Lower lobe of right lung (tissue), 2 donors: ENCODE measurements at places on chromosomes 11 and 22. TPM values are rescaled to one million over a fixed set of nuclear protein-coding genes. Genes with fewer than 3 reads are reported as not detected.
A peak's percentile ranks its signal among the peaks of the same experiment; 100 is the strongest.

The DEPDC5 gene
- total RNA-seq = 29.0 TPM

DNA sequence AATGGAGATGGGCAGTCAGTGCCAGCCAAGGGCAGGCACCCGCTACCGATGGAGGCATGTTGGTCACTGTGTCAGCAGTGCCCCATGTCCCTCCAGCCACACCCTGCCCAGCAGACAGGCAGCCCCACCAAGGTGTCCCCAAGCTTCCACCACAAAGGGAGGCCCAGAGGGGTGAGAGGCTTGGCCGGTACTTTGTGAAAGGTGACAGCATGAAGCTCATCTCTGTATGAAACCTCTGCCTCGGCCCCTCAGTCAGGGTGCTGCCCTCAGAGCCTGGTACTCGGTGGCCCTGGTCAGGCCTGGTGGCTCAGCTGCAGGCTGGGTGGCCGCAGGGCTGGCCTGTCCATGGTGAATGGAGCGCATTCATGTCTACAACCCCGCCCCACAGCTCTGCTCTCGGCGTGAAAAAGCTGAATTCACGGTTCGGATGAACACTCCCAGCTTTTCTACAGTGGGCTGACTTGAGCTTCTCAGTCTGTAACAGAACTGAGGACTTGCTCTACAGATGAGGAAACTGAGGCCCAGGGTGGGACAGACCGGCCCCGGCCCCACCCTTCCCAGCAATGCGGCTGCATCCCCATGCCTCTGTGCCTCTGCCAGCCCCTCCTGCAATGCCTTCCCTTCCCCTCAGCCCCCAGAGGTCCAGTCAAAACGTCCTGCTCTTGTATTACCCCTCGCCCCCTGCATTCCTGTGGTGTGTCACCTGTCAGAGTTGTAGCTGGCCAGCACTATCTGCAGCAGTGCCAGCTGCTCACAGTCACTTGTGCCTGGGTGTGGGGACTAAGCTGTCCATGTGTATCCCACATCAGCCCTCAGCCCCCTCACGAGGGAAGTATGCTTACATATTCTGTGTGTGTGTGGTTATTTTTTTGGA lies 27.7 kb downstream of the RSPH14 start:
- no peaks in the 10 kb centered on the region for H3K27me3 ChIP-seq
- no peaks in the 10 kb centered on the region for H3K36me3 ChIP-seq
- H3K4me3 ChIP-seq = no peak overlapping the region
- no peaks in the 10 kb centered on the region for H3K4me1 ChIP-seq

The CYP2R1 gene
- total RNA-seq = 12.3 TPM

GRCh38 chr22:41800348-41801146 lies at the start of gene CCDC134:
TSS of gene CCDC134 (plus strand) at chr22:41800679. CDS start at chr22:41808891, 8,212 bp downstream.
- no peaks in the 10 kb centered on the region for H3K27me3 ChIP-seq
- peak; percentile 94 for DNase-seq
- H3K36me3 ChIP-seq = no peaks in the 10 kb centered on the region
- H3K4me3 ChIP-seq = peak within 1 kb of the TSS; percentile 96
- peaks cover 21% of the 10 kb centered on the region for H3K4me1 ChIP-seq

DNA sequence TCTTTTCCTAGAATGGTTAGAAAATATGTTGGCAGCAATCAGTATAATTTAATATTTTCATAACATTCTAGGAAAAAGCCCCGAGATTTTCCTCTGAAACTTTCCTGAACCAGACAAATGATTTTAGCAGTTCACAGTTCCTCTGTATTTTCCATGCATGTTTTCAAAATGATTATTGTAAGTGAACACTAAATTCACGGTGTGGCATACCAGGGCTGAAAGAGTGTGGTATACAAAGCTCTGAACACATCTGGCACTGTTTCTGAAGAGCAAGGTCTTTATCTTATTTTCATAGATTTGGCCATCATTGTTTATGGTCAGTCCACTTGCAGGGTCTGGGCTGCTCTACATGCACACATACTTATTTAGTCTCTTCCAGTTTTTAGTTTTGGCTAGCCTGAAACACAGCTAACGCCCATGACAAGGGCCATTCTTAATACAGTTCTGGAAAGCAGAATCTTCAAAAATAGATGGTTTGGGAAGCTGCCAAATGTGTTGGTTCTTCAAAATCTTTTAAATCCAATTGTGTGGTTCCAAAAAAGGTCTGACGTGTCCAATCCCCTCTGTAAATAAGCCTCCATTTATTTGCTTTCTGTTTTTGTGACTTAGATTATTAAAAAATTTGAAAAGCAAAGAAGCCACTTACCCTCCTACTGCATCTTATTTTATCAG lies 7.9 kb upstream of the GAB2 start:
- no peak for DNase-seq
- peak overlapping the region; percentile 54 for H3K27ac ChIP-seq
- H3K4me1 ChIP-seq = peaks cover 18% of the 10 kb centered on the region
- H3K36me3 ChIP-seq = no peaks in the 10 kb centered on the region
- no peak overlapping the region for H3K4me3 ChIP-seq
- no peaks in the 10 kb centered on the region for H3K27me3 ChIP-seq

DNA sequence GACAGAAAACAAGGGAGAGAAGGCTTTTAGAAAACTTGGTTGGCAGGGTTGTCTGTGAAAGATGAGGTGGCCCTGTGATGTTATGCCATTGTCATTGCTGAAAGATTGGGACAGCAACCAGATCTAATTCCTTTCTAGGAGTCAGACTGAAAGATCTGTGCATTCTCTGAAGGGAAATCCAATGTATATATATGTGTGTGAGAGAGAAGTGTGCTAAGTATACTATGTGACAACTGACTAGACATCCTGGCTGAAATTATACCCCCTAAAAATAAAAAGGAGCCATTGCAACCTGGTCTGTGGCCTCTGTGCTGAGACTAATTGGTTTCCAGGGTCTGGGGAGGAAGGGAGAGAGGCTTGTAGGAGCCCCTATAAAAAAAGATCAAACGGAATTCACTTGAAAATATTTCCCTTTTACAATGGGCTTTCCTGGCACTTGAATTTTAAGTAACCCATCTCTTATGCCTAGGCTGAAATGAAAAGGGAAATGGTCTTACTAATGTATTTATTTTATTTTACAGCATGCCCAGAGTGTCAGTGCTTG lies 1.2 kb upstream of the MPPED2 start:
- H3K27ac ChIP-seq = no peak overlapping the region
- no peaks in the 10 kb centered on the region for H3K36me3 ChIP-seq
- H3K4me1 ChIP-seq = peaks cover 18% of the 10 kb centered on the region
- no peak overlapping the region for H3K4me3 ChIP-seq

The SMIM35 gene
- total RNA-seq = not detected

The SCN4B gene
- 6.0 TPM for total RNA-seq

DNA sequence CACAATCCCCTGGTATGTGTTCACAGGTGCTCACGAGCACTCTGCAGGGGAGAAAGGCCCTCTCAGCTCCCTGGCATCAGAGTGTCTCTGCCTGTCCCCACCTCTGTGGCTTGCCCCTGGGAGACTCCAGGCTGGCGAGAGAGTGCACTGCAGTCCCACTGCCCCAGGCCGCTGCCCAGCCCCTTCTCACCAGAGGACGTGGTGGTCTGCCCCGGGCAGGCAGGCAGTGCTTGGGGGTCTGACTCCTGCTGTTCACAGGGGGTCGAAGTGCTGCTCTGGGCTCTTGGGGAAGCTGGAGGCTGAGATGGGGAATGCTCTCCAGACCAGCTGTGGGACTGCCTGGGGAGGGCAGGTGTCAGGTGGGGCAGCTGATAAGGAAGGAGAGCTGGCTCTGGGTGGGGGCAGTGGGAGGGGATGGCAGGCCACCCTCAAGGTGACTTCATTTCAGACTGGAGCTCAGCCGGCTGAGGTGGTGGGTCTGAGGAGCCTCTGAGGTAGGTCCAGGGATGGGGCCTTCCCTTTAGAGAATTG lies 151.0 kb upstream of the B3GAT1 start:
- H3K4me1 ChIP-seq = no peaks in the 10 kb centered on the region
- H3K4me3 ChIP-seq = no peak overlapping the region
- H3K27ac ChIP-seq = no peak overlapping the region
- no peaks in the 10 kb centered on the region for H3K36me3 ChIP-seq

The ZC3H12C gene
- total RNA-seq = 11.4 TPM

The APOL6 gene
- 53.8 TPM for total RNA-seq

GRCh38 chr11:72770799-72771198 lies 18.6 kb upstream of the ARAP1 start:
- no peak overlapping the region for H3K27ac ChIP-seq
- no peak for DNase-seq
- no peaks in the 10 kb centered on the region for H3K4me1 ChIP-seq
- no peaks in the 10 kb centered on the region for H3K36me3 ChIP-seq
- H3K4me3 ChIP-seq = no peak overlapping the region

- H3K4me3 ChIP-seq = no peak overlapping the region
- peaks cover 13% of the 10 kb centered on the region for H3K36me3 ChIP-seq
- peak; percentile 69 for DNase-seq
- peaks cover 58% of the 10 kb centered on the region for H3K4me1 ChIP-seq
Observed at GRCh38 chr11:1503708-1504104, 17.1 kb upstream of the MOB2 start.

The SCGB1D2 gene
- not detected for total RNA-seq

DNA sequence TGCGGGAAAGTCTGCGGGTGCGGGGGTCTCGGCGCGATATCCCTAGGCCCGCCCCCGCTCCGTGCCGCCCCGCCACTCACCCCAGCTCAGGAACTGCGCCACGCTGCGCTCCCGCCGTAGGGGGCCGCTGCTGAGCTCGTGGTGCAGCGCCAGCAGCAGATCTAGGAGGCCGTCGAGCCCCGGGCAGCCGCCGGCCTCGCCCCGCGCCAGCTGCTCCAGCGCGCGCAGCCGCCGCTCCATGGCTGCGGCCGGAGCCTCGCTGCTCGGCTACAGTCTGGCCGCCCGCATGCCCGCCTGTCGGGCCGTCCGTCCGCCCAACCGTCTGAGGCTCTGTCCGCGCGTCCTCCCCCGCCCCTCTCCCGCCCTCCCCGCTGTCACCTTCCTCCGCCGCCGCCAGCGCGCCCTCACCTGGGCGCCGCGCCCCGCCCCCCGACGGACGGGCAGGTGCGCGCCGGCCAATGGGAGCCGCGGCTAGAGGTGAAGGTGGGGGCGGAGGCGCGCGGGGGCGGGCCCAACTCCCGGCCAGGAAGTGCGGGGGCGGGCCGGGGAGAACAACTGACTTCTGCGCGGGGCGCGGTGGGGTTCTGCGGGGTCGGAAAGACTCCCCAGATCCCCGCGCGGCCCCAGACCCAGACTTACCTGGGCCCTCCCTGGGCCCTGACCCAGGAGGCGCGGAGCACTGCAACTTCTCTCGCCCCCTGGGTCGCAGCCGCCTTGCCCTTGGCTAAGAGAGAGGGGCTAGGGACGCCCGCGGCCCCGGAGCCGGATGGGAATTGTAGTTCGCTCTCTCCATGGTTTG lies at the start of gene CDC42BPG:
CDC42BPG (minus strand) TSS at position 324 of the 799 bp plus-strand sequence; CDS start at position 240, 84 bp downstream.
- DNase-seq = peak; percentile 89
- H3K4me1 ChIP-seq = peaks cover 48% of the 10 kb centered on the region
- peak within 1 kb of the TSS; percentile 65 for H3K4me3 ChIP-seq
- H3K27me3 ChIP-seq = no peaks in the 10 kb centered on the region
- H3K36me3 ChIP-seq = peaks cover 4% of the 10 kb centered on the region

The MUC6 gene
- total RNA-seq = 0.09 TPM

- no peaks in the 10 kb centered on the region for H3K36me3 ChIP-seq
- H3K4me1 ChIP-seq = peaks cover 4% of the 10 kb centered on the region
- peak; percentile 59 for DNase-seq
- H3K27me3 ChIP-seq = no peaks in the 10 kb centered on the region
Observed at GRCh38 chr22:17198170-17199002, 20.8 kb downstream of the ADA2 start.

DNA sequence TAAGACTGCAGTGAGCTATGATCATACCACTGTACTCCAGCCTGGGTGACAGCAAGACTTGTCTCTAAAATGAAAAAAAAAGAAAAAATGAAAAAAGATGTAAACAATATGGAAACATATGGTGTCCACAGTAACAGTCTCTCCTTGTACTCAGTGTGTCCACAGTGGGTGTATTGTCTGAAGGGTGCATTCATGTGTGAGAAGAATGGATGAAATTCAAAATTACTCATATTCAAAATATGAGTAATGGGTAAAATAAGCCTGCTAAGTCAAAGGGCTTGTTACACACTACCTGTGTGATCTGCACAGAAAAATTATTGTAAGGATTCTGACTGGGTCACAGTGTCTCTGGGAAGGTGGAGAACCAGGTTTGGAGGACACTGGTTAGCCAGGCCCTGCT lies 26.9 kb downstream of the PPFIA1 start:
- H3K4me1 ChIP-seq = peaks cover 5% of the 10 kb centered on the region
- no peak overlapping the region for H3K4me3 ChIP-seq
- H3K36me3 ChIP-seq = peaks cover 51% of the 10 kb centered on the region

- no peak overlapping the region for H3K27ac ChIP-seq
- no peaks in the 10 kb centered on the region for H3K27me3 ChIP-seq
- H3K4me1 ChIP-seq = peaks cover 20% of the 10 kb centered on the region
- H3K36me3 ChIP-seq = no peaks in the 10 kb centered on the region
- no peak for DNase-seq
Observed at GRCh38 chr11:73244589-73245240, 26.6 kb downstream of the P2RY2 start.

The BIRC3 gene
- 17.8 TPM for total RNA-seq

- no peak overlapping the region for H3K4me3 ChIP-seq
- H3K4me1 ChIP-seq = no peaks in the 10 kb centered on the region
- H3K27ac ChIP-seq = no peak overlapping the region
Observed at GRCh38 chr22:48781868-48782267, 1045.8 kb downstream of the BRD1 start.

DNA sequence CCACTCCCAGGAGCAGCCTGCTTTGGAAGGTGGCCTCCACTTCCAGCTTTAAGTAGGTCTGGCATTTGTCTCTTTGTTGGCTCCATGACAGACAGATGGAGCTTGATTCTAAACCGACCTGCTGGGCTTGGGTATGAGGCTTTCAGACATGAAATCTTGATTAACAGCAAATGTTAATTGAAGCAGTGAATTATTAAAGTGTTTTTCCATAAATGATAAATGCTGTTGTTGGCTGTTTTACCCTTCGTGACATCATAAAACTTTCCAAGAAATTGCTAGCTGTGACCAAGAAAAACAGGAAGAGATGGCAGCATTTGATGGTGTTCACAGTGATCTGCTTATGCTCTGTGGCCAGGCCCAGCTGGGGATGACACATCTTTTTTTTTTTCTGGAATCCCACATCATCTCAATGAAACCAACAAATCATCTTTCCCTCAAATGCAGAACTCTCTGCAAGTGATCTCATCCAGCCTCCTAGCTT lies 66.1 kb downstream of the RBMXL2 start:
- no peaks in the 10 kb centered on the region for H3K36me3 ChIP-seq
- H3K27me3 ChIP-seq = no peaks in the 10 kb centered on the region
- no peak overlapping the region for H3K4me3 ChIP-seq
- no peak for DNase-seq

The MIAT gene
- total RNA-seq = 6.8 TPM

The TSPAN32 gene
- total RNA-seq = 12.5 TPM
